ENCODE measurements at places on chromosomes 1 and 21.

GRCh38 chr1:232403017-232403714, 226.8 kb downstream of the SIPA1L2 start:
- no peak for DNase-seq

DNA sequence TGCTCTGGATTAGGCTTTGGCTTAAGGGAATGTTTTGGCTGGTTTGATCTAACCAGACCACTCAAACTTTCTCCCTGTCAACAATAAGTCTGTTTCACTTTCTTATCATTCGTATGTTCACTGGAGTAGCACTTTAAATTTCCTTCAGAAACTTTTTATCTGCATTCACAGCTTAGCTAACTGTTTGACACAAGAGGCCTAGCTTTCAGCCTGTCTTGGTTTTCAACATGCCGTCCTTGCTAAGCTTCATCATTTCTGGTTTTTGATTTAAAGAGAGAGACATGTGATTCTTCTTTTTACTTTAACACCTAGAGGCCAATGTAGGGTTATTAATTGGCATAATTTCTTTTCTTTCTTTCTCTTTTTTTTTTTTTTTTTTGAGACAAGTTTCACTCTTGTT, 14.9 kb upstream of the CYB5R1 start:
- DNase-seq = no peak

- DNase-seq = no peak
Observed at GRCh38 chr1:95475686-95476457, 241.9 kb downstream of the RWDD3 start.

GRCh38 chr1:36342426-36343185, 19.2 kb upstream of the EVA1B start:
- no peak for DNase-seq

DNA sequence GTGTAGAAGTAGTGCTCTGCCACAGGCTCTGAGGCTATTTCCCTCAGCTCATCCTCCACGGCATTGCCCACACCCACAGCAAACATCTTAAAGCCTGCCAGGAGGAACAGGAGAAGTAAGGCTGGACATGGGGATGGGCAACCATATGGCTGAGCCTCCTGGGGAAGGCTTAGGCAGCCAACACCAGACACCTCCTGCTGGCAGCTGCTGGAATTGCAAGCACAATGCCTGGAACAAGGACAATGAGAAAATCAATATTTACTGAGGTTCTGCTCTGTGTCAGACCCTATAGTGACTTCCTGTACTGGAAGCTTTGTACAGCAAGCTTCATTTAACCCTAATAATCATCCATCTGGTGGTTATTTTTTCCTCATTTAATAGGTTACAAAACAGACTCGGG, 8.2 kb downstream of the MATN1 start:
- DNase-seq = no peak

DNA sequence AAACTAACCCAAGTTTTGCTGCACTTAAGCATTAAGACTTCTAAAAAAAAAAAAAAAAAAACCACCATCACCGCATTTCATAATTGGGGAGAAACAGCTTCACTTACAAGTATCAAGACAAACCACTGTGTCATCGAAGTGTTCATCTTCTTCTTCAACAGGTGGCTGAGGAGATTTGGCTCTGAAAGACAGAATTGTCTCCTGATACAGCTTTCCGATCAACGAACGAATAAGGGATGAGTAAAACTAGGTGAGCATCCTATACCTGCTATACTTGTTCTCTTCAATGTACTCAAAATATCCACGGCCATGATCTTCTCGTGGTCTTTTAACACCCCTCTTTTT, 2.0 kb downstream of the HNRNPU start:
- DNase-seq = no peak

- DNase-seq = no peak
Observed at GRCh38 chr1:34024485-34024884, 140.5 kb downstream of the CSMD2 start.

GRCh38 chr1:9343269-9343668, 50.6 kb downstream of the SPSB1 start:
- DNase-seq = no peak

DNA sequence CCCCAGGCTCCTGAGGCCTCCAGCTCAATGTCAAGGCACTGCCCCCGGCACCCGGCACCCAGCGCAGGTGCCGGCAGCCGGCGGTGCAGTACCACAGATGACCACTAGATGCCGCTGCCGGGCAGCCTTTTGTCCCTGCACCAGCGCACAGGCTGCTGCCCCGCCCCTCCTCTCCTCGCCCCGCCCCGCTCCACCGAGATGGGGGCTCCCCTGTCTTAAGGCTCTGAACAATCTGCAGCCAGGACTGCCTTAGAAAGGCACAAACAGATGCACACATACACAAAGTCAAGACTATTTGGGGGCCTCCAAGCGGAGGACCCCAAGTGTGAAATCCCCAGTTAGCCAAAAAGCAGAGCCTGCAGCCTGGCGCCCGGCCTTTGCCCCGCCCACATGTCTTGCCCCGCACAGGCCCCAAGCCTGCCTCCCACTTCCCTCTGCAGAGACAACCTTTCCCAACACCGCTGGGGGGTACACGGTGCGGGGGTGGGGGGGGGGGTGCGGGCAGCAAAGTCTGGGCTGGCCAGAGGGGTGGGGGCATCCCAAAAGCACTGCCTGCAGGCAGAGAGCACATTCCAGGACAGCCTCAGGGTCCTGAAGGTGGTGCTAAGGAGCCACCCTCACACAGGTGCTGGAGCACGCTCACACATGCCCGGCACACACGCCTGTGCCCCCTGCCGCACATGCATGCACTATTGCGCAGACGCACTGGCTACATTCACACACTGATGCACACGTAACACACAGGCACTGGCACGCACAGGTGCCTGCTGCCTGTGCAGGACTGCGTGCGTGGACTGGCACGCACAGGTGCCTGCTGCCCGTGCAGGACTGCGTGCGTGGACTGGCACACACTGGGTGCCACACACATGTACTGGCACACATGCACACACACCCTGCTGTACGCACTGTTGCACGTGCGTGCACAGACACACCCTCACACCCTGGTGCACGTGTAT, 37.1 kb downstream of the ARHGEF16 start:
- DNase-seq = no peak

- no peak for DNase-seq
Observed at GRCh38 chr1:154769193-154769895, 100.7 kb downstream of the KCNN3 start.

- DNase-seq = no peak
Observed at GRCh38 chr1:7550261-7550865, 220.7 kb upstream of the VAMP3 start.

GRCh38 chr1:203796236-203796605, 798 bp downstream of the ZBED6 start:
- DNase-seq = no peak

GRCh38 chr1:78839704-78840277, 166.7 kb downstream of the ADGRL4 start:
- peak; percentile 40 for DNase-seq

DNA sequence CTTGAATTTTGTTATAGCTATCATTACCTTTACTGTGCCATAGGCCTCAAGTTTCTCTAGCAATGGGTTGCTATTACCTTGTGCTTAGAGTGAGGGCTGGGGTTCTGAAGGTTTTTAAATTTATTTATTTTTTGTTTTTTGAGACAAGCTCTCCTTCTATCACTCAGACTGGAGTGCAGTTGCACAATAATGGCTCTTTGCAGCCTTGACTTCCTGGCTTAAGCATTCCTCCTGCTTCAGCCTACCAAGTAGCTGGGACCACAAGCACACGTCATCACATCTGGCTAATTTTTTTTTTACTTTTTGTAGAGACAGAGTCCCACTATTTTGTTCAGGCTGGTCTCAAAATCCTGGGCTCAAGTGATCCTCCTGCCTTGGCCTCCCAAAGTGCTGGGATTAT, 41.5 kb downstream of the SNX27 start:
- no peak for DNase-seq

DNA sequence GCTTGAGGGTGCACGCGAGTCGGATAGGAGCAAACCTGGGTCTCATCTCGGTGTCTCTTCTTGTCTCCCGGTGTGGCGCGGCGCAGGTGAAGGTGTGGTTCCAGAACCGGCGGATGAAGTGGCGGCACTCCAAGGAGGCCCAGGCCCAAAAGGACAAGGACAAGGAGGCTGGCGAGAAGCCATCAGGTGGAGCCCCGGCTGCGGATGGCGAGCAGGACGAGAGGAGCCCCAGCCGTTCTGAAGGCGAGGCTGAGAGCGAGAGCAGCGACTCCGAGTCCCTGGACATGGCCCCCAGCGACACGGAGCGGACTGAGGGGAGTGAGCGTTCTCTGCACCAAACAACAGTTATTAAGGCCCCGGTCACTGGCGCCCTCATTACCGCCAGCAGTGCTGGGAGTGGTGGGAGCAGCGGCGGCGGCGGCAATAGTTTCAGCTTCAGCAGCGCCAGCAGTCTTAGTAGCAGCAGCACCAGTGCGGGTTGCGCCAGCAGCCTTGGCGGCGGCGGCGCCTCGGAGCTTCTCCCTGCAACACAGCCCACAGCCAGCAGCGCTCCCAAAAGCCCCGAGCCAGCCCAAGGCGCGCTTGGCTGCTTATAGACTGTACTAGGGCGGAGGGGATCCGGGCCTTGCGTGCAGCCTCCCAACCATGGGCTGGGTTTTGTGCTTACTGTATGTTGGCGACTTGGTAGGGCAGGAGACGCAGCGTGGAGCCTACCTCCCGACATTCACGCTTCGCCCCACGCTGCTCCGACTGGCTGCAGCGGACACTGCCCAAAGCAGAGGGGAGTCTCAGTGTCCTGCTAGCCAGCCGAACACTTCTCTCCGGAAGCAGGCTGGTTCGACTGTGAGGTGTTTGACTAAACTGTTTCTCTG, 5.1 kb downstream of the HLX start:
- DNase-seq = no peak

All from DMS 273 treated with DMSO at 0.1 percent for 48 hours (cell line).